IMR-90 (cell line): ENCODE measurements at places on chromosomes 11 and 22. TPM values are rescaled to one million over a fixed set of nuclear protein-coding genes. Genes with fewer than 3 reads are reported as not detected.

DNA sequence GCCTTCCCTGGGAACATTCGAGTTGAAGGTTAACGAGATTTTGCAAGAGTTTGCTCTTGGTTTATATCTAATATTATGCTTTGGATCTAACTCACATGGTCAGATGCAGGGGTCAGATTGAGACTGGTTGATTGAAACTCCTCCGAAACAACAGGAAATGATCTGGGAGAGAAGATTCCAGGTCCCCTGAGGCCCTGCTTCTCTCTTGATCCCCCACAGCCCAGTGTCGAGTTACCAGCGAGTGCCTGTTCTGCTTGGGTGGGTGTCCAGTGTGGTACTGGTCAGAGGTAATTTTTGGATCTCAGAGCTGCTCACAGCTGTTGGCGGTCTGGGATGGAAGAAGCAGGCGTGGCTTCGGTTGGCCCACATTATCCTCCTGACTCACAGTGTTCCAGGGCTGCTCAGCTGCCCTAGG is 9.2 kb downstream of the FBLN1 start:
- peak; percentile 93 for DNase-seq

- DNase-seq, result peak; percentile 71
Measured at GRCh38 chr11:29452146-29452545, 564.7 kb downstream of the KCNA4 start.

- no peak for DNase-seq
Measured at GRCh38 chr11:113274713-113275582, 39.4 kb upstream of the TTC12 start.

DNA sequence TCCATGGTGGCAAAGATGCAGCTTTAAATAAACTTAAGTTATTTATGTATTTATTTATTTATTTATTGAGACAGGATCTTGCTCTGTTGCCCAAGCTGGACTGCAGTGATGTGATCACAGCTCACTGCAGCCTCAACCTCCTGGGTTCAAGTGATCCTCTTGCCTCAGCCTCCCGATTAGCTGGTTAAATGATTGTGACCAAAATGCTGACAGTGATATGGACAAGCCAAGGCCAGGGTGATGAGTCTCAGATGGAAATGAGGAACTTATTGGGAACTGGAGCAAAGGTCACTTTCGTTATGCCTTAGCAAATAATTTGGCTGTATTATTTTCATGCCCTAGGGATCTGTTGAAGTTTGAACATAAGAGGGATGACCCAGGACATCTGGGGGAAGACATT is 9.3 kb upstream of the LRP5 start:
- DNase-seq, result no peak

DNA sequence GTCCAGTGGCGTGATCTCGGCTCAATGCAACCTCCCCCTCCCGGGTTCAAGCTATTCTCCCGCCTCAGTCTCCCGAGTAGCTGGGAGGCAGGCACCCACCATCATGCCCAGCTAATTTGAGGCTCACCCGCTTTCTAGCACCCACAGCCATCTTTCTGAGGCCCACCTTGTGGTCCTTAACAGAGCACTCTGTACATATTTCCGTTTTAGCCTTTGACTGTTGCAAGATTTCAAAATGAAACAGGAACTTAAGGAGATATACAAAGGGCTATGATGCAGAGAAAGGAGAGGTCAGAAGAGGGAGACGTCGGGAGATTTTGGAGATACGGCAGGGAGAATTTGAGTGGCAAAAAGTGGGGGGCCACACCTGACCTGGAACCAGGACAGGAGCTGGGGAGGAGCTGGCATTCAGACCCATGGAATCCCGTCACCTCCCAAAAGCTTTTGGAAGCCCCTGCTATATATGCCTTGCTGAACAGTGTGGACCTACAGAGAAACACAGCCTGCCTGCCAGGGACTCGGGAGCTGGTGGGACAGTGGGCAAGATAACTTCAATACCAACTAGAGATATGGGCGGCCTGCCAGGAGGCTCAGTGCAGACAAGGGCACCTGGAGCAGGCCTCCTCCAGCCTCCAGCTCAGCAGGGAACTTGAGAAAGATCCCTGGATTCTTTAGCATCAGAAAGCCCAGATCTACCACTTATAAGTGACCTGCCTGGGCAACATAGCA is 8.0 kb upstream of the CLCF1 start:
- no peak for DNase-seq

GRCh38 chr11:57087991-57088390 is 93.8 kb upstream of the LRRC55 start:
- DNase-seq, result no peak

DNA sequence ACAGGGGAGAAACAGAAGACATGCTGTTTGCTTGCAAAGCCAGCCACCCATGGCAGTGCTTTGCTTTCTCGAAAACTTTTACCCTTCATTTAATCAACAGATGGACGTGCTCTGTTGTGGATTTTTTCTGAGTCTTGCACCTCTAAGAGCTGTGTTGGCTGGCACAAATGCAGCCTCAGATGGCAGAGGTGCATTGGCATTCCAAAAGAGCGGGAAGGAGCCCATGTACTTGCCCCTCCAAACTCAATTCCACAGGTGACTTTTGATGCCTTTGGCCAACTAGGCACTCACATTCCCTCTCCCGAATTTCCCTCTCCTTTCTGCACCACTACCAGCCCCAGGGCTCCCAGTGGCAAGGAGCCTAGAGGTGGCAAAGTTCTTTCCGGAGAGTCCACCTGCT is 1.2 kb downstream of the KIRREL3 start:
- no peak for DNase-seq

DNA sequence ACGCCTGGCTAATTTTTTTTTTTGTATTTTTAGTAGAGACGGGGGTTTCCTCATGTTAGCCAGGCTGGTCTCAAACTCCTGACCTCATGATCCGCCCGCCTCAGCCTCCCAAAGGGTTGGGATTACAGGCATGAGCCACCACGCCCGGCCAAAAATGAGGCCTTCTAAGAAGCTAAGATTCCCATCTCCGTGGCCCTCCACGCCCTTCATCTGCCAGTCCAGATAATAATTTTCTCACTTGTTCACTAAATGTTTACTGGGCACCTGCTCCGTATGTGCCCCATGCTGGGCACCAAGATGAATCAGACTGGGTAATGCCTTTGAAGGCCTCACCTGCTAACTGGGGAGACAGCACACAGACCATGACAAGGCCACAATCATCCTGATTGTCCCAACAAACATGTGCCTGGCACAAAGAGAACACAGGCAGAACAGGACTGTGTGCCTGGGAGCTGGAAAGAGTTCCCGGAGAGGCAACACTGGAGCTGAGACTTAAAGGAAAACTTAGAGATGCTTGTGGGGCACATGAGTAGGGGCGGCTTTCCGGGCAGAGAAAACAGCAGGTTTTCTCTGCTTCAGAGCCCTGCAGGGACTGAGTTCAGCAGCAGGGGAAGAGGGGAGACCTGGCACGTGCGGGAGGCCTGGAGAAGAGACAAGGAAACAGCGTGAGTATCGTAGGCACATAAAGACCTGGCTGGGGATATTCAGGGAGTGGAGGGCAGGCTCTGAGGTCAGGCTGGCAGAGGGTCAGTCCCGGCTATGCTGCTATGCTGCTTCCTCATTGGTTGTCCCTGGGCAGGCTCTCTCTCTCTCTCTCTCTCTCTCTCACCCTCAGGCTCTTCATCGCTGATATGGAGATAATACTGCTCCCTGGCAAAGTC is 2.4 kb downstream of the KIAA0930 start:
- no peak for DNase-seq

GRCh38 chr22:48803948-48804810 is 1023.5 kb downstream of the BRD1 start:
- no peak for DNase-seq

DNA sequence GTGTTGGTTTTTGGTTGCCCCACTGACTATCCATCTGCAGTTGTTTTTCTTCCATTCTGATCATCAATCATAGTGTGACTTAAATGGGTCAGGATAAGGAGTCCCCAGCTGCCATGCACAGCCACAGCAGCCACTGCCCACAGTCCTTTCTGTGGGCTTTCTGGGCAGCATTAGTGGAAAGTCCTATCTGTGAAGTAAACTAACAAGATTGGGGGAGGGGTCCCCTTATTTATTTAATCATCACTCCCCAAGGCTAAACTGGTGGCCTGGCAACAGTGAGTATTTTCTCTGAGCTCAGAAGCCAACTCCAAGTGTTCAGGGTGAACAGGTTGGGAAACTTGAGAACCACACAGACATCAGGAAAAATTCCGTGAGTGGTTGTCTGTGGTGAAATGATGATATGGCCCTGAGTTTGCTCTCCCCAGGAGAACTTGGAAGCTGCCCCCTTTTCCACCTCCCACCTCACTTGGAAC is 145.0 kb downstream of the CCDC34 start:
- DNase-seq, result peak; percentile 88

GRCh38 chr11:60874421-60875365 is 7.4 kb downstream of the ZP1 start:
- no peak for DNase-seq

DNA sequence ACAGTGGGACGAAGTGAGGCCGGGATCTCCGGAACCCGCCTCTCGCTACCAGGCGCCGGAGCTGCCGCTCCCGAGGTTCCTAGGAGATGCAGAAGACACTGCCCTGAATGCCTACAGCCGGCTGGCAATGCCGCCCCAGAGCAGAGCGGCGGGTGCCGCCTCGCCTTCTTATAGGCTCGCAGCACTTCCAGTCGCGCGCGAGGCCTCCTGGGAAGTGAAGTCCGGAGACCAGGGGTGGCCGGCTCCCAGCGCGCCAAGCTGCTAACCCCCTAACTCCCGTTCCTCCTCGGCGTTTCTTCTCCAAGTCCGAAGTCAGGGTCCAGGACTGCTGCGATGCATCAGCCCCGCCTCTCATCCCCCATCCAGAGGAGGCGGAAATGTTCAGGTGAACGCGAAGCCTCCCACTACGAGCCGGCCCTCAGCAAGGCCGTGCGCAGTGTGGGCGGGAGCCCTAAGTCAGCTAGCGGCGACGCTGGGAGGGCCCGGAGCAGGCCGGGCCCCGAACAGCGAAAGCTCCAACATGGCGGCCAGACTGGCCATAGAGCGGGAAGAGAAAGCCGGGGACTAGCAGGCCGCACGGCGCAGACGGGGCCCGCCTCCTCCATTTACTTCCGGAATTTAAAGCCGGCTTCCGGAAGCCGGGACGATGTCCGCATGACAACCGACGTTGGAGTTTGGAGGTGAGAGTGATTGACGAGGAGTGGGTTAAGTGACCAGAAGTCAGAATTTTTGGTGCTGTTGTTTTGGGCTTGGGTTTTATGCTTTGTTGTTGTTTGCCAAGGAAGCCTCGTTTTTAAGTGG is at the start of the genes CYB561A3 and TMEM138:
Gene CYB561A3, minus strand, starts transcription at position 142 of the 801 bp plus-strand sequence. CDS start 5,169 bp downstream, outside the sequence.
Gene TMEM138, plus strand, starts transcription at position 634 of the 801 bp plus-strand sequence. CDS start 2,017 bp downstream, outside the sequence.
- DNase-seq, result peak; percentile 92

DNA sequence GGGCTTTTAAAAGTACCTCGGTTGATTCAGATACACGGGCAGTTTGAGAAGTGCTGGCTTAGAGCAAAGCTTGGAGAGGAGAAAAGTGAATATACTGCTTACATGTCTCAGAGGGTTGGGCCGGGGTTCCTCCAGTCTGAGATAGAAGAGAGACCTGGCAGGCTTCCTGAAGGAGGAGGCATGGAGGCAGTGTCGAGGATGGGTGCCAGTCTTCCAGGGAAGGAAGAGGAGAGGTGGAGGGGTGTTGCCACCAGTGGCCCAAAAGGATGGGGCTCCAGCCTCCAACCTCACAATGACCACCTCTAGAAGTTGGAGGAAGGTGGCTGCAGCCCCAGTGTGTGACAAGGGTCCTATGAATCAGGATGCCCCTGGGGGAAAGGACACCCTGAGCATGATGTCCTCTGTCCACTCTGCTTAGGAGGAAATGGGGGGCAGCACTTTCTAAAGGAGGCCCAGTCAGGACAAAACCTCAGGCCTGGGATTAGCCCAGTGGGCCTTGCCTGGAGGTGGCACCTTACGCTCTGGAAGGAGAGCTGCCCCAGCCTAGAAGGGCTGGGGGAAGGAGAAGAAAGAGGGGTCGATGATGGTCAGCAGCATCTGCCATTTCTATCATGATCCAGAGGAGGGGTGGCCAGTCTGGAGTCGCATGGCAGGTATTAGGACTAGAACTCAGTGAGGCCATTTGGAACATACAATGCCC is 65.2 kb downstream of the CD82 start:
- no peak for DNase-seq

- peak; percentile 51 for DNase-seq
Measured at GRCh38 chr11:107549253-107549953, 16.1 kb downstream of the ALKBH8 start.

DNA sequence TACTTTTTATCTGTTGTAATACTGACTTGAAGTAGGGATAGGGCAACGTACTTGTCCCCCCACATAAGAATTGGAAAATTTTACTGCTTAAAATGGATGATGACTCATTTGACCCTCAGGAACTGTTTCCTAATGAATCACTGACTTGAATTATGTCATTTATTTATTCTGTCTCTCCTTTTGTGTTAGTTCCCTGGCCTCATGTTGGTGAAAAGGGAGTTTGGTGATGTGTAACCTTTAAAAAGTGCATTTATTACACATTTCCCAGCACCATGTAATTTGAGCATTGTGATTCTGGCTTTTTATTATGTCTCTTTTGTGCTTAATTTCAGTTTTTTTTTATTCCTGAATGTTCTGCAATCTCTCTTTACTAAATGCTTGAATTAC is 20.3 kb upstream of the PGM2L1 start:
- peak; percentile 82 for DNase-seq

DNA sequence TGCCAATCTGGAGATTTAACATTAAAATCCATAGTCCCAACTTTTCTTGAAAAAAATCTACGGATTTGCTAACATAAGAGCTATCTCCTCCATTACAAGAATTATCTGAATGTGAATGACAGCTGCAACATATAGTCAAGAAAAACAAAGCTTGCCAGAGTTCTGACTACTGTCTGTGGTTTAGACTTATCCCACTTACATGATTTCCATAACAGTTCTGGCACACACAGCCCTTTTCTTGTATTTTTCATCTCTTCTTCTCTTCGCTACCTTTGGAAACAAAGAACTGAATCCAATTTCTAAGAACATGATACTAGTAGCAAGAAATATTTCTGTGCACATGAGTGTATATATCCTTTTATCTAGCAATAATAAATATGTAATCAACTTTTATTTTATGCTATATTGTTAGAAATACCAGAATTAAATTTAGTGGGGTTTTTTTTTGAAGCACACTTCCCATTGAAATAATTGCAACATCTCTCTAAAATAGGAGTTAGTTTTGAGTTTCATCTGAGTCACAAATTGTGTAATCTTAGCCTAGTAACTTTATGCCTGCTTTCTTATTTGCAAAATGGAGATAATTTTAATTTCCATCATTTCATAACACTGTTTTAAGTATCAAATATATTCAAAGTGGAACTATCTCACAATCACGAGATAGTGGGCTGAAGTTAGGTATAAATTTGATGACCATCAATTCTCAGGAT is 1217.6 kb downstream of the JRKL start:
- no peak for DNase-seq

ZDHHC8 gene
- 2.5 and 4.4 TPM in 2 replicates for total RNA-seq

GAB4 gene
- total RNA-seq, result not detected in 2 replicates

C1QTNF5 gene
- 1.9 and 2.0 TPM in 2 replicates for total RNA-seq

RRP8 gene
- total RNA-seq, result 11.1 and 11.5 TPM in 2 replicates

AQP11 gene
- 1.1 and 1.4 TPM in 2 replicates for total RNA-seq

MAPK8IP2 gene
- total RNA-seq, result under 0.01 TPM in 2 replicates

B4GALNT4 gene
- 5.2 and 6.1 TPM in 2 replicates for total RNA-seq

POLR3H gene
- total RNA-seq, result 37.8 and 39.7 TPM in 2 replicates

TRIM49D1 gene
- total RNA-seq, result not detected in 2 replicates

PHF21B gene
- total RNA-seq, result not detected in 2 replicates

SYT8 gene
- not detected in 2 replicates for total RNA-seq

RIN1 gene
- total RNA-seq, result 9.9 and 10.6 TPM in 2 replicates
